ENCODE measurements at places on chromosomes 7 and 10.

GRCh38 chr10:127887541-127888415 lies 5.0 kb downstream of the CLRN3 start:
- no peak for DNase-seq

DNA sequence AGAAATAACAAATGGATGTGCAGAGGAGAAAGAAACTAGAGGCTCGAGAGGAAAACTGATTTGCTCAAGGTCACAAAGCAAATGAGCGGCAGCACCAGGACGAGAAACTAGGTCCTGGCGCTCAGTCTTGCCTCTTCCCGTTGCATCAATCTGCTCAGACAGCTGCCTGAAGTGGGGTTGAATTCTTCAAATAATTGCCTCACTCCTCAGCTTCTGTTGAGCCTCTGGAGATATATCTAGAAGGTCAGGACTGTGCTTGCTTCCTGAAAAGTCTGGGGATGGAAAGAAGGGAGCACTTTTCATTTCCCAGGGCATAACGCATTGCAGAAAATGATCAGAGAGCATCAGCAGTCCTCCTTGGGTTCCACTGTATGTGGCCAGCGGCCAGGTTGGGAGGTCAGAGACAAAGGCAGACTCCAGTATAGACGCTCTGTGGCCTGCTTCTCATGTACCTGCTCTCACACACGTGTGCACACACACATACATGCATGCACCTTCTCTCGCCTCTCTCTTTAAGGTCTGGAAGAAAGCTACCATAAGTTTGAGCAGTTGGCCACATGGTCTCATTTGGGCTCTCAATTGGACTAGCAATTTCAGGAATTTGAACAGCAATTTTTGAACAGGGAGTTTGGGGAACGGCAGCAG lies 83.7 kb upstream of the DUSP5 start:
- no peak for DNase-seq

GRCh38 chr10:49168831-49169500 lies 19.2 kb downstream of the TMEM273 start:
- DNase-seq, result no peak

- no peak for DNase-seq
Measured at GRCh38 chr7:137801003-137801402, 45.8 kb downstream of the DGKI start.

DNA sequence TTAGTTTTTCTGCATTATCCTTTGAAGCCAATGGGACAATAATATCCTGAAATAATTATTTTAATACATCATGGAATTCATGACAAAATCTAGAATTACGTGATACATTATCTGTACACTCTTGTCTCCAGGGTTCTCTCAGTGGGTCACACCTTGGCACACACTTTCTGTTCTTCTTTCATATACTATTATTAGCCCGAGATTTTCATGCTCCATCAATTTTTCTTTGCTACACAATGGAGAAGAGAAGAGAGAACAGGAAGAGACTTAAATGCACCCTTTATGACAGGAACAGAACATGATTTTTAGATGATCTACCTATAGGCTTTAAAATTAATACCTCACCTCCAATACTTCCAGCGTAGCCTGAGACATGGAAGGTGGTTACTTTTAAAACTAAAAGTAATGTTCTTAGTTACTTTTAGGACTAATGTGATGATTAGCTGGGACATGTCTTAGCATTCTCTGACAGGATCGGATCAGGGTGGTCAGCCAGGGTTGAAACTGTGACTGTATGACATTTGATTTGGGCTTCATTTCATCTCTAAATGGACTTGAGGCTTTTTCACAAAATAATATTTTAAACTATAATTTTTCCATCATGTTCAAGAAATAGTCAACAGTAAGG lies 148.2 kb upstream of the WNT16 start:
- no peak for DNase-seq

GRCh38 chr10:122504610-122504950 lies 43.2 kb downstream of the HTRA1 start:
- DNase-seq, result no peak

- no peak for DNase-seq
Measured at GRCh38 chr7:93365341-93365740, 133.2 kb downstream of the VPS50 start.

GRCh38 chr7:153835103-153835502 lies 217.1 kb upstream of the DPP6 start:
- DNase-seq, result no peak

GRCh38 chr10:95841661-95842498 lies 65.9 kb upstream of the CC2D2B start:
- DNase-seq, result peak; percentile 35

GRCh38 chr10:119536508-119537025 lies 6.0 kb downstream of the RGS10 start:
- DNase-seq, result no peak

GRCh38 chr7:135510592-135511183 lies 786 bp upstream of the CNOT4 start:
- no peak for DNase-seq

GRCh38 chr7:17772581-17773288 lies 167.6 kb downstream of the SNX13 start:
- DNase-seq, result no peak

DNA sequence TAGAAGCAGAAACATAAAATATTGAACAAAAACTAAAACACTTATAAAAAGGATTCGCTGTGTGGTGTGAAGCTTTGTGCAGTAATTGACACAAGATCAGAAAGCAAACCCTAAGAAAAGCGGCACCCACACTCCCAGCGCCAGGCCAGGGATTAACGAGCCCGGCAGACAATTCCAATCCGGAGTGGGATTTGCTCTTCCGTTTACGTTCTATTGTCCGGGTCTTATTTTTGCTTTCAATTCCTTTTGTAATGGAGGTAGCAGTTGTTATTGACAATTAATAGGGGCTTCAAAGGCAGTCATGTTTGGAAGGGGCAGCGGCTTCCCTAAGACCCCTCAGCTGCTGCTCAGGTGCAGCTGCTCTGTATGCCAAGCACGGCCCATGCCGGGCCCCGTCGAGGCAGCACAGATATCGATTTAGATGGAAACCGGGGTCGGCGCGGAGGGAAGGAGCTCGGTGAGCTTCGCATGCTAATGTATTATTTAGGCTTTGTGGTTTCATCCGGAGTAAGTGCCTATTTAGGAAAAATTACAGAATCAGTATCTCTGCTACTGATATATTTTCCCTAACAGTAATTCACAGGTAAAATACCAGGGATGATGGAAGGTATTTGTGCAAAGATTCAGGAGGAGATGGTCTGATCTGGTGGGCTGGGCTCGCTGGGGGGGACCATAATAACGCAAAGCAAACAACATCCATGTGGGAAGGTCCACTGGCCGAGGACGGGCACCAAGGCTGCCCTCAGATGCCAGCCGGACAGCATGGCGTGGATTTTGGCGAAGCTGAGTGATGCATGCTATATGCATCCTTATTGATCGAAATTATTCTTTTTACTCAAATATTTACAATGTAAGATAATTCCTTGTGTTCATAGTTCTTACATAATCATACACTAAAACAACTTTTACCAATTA lies 561.7 kb downstream of the PTPRN2 start:
- no peak for DNase-seq

- no peak for DNase-seq
Measured at GRCh38 chr7:96173781-96174180, 148.1 kb downstream of the SLC25A13 start.

DNA sequence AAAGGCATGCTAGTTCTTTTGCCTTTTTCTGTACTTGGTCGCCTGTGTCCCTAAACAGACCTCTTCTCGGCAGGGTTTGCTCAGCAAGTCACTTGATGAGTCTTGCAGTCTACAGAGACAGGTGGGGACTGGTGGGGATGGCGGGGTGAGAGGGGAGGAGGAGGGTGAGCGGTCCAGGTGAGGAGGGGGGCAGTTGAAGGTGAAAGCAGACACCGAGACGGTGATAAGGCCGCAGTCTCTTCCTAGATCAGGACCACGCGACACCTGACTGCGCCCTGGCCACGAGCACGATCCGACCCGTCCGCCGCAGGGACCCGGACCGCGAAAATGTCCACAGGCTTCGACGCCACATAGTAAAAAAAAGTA lies 566 bp downstream of the ASNS start:
- peak; percentile 39 for DNase-seq

DNA sequence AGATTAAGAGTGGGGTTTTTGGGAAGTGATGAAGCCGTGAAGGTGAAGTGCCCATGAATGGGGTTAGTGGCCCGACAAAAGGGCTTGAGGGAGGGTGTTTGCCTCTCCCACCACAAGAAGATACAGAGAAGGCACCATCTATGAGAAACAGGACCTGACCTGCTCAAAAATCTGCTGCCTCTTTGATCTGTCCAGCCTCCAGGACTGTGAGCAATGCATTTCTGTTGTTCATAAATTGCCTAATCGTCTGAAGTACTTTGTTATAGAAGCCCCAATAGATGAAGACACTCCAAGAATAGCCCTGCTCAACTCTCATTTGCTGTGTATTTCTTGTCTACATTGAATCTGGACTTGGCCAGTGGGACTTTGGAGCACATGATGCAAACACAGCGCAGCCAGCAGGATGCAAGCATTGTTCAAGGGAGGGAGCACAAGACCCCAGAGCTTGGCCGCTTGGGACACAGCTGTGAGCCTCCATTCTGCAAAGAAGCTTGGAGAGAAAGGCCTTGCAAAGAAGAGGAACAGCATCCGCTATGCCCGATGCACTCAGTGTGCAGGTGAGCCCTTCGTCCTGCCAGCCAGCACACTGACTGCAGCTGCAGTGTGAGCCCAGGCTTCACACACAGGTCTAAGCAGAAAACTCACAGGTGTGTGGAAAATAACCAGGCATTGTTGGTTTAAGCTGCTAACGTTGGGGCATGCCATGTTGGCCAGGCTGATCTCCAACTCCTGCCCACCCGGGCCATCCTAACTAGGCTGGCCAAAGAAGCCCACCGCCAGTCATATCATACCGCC lies 73.2 kb upstream of the KLF6 start:
- DNase-seq, result no peak

- DNase-seq, result no peak
Measured at GRCh38 chr7:29145553-29146056, 732 bp downstream of the CPVL start.

- peak; percentile 43 for DNase-seq
Measured at GRCh38 chr10:22321924-22322640, 1.2 kb downstream of the BMI1 start.

DNA sequence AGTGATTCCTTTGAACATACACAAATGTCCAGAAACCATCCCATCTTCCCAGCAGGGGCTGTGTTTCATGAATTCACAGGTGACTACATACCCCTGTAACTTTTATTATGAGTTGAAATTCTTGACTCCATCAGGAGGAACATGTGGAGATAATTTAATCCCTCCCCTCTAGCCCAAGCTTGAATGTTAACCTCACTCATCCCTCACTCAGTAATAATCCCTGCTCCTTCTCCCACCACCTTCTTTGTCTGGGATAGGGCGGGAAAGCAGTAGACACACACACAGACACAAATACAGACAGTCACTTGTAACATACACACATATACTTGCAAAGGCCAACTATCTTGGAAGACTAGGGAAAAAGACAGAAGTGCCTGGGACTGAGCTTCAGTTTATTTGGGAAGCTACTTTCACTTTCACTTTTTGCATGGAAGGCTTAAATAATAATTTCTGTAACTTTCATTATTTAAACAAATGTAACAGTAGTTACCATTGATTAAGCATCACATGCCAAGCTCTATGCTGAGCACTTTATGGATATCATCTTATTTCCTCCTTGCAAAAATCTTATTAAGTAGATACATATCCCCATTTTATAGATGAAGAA lies 7.3 kb downstream of the AASS start:
- DNase-seq, result no peak

GRCh38 chr10:124508070-124508667 lies 46.5 kb downstream of the LHPP start:
- DNase-seq, result no peak

DNA sequence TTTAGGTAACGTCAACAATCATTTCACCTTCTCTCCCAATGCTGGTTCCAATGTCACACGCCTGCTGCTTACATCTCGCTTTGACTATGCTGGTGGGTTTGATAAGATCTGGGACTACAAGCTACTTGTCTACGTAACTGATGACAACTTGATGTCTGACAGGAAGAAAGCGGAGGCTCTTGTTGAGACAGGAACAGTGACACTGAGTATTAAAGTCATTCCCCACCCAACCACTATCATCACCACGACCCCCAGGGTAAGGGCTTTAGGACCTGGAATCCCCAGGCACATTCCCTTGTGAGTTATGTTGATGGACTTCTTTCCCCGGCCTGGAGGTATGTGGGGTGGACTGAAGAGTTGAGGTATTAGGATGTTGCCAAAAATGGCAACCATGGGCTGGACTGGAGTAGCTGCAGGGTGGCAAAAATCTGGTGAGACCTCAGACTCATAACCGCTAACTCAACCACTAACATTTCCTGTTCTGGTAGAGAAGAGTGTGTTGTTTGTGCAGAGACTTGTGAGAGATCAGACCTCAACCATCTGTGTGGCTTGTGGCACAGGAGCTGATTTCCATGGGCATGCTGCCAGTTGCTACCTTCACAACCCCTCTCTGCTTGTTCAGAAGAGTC lies 59.2 kb downstream of the CDHR3 start:
- DNase-seq, result peak; percentile 55

DNA sequence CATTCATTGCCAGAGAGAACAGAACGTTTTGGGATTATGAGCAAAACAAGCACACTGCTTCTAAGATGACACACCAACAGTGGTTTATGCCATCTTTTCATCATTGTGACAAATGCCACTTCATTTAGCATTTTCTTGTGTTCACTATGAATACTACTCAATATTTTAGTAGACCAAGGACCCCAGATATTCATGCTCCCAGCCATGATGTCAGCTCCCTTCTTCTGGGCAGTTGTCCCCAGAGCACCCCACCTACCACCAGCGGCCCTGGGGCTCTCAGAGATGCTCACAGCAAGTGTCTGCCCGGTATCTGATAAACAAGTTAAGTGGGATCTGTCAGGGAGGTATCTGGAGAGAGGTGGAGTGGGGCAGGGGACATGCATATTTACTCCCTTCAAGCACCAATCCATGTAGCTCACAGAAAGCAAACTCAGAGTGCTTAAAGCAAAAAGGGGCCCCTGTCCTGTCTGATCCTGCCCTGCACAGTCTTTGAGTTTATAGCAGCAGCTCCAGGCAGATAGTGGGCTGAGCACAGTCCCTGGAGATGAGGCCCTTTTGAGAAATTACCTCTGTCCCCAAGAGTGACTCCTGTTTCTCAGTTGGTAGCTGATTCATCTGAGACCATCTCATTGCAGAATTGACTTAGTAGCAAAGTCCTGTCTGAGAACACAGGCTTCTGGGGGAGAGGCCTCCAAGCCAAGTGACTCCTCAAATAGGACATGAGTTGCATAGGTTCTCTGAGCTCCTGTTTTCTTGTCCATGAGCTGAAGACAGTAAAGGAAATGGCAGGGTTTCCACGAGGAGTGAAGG lies 281.8 kb upstream of the KLF6 start:
- DNase-seq, result no peak

DNA sequence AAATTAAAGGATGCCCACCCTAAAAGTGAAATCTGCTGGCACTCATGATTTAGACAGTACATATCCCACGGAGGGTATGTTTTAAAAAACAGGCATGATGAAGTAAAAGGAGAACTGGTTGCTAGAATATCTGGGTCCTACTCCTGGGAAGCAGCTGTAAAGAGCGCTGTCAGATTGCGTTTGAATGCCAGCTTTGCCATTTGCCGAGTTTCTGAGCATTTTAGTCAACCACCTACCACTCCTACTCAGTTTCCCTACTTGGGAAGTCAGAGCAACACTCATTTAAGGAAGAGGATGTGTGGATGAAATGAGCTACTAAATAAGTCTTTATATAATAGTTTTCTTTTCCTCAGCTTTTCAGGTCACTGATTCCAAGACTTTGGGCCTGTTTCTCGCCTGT lies 1.1 kb upstream of the UMAD1 start:
- no peak for DNase-seq
